ENCODE measurements at places on chromosomes 3 and 15.
A peak's percentile ranks its signal among the peaks of the same experiment; 100 is the strongest.

- DNase-seq, result peak; percentile 21
Observed at GRCh38 chr3:181700168-181701087, 11.3 kb upstream of the SOX2 start.

GRCh38 chr3:168341192-168341815 is 245.6 kb upstream of the GOLIM4 start:
- no peak for DNase-seq

DNA sequence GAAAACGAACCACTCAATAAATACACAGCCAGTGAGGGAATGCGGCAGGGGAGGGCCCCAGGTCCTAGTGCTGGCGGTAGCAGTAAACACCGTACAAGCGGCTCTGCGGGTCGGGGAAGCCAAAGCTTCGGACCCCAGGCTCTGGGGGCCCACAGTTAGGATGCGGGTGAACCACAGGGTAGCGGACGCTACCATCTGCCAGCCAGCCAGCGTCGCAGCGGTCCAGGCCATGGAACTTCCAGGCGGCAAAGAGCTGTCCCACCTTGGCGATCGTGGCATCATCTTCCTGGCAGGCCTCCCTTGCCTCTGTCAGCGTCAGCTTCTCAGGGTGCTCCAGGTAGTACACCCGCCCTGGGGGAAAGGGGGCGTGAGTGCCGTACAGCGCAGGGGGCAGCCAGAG is 17.4 kb downstream of the HAPLN3 start:
- no peak for DNase-seq

DNA sequence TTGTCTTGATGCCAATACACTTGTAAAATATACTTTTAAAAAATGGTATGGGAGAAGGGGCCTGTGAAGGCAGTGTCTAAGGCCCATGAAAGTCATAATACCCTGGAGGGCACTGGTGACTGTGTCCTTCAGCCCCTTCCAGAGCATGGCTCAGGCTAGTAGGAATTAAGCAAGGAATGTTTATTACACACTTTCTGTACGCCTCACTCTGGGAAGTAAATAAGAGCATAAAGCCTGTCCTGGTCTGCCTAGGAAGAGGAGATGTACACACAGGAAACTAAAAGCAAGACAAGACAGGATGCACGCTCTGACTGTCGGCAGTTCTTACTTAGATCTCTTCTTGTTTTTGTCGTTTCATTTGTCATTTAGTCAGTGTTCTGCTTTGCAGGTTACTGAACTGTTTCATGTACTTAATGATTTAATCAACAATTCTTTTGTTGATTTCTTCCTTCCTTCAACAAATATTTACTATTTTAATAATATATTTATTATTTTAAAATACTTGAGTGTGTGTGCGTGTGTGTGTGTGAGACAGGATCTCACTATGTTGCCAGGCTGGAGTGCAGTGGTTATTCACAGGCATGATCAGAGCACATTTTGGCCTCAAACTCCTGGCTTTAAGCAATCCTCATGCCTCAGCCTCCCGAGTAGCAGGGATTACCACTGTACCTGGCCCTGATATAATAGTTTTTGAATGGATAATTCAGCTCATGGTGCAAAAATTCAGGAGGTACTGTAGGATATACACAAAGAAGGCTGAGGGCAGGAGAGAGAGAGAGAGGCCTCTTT is 9.0 kb upstream of the SMAD6 start:
- peak; percentile 21 for DNase-seq

- no peak for DNase-seq
Observed at GRCh38 chr3:132432639-132433038, 15.3 kb downstream of the DNAJC13 start.

DNA sequence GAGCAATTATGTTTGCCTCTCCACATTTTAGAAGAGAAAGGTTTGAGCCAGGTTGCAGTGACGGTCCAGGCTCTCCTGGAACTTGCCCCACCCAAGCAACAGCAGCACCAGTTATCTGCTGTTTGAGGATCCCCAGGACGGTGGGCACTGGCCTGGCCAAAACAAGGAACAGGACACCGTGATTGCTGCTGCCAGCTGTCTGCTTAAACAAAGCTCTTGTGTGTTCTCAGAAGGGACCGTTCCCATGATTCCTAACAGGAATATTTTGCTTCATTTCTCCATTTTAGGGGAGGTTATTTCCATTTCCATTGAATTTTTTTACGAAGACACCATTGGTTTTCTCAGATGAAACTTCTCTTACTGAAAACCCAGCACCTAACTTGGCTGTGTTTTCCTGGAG is 66.4 kb upstream of the RPL35A start:
- DNase-seq, result no peak

DNA sequence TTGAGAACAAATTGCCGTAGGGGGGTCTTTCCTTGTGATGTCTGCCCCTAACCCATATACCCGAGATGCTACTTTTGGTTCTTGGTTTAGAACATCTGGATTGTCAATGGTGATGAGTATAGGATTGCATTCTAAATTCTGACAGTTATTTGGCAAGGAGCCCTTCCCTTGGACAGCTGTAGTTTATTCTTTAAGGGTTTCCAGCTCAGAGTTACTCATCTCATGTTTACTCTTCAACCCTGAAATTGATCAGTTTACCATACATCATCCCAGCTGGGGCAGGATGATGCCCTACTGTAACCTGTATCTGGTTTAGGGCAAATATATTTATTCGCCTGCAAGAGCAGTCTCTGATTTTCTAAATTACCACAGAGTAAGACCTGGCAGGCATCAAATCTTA is 85.7 kb upstream of the XCR1 start:
- DNase-seq, result no peak

DNA sequence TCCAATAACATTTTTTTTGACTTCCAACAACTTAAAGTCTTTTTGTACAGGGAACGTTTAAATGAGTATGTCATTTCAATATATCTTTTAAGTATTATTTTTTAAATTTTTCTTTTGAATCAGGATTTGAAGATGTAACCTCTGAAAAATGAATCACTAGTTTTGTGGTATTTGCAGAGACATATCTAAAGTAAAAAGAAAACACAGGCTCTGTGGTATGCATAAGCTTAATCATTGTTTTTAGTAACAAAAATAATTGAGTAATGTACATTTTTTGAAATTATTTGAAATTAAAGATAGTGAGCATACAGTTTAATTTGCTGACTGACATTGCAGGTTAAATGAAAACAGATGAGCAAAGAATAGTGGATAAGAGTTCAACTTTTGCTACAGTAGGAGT is 531.3 kb downstream of the ROBO1 start:
- DNase-seq, result no peak

GRCh38 chr3:17670749-17671148 is 71.7 kb downstream of the TBC1D5 start:
- DNase-seq, result no peak

DNA sequence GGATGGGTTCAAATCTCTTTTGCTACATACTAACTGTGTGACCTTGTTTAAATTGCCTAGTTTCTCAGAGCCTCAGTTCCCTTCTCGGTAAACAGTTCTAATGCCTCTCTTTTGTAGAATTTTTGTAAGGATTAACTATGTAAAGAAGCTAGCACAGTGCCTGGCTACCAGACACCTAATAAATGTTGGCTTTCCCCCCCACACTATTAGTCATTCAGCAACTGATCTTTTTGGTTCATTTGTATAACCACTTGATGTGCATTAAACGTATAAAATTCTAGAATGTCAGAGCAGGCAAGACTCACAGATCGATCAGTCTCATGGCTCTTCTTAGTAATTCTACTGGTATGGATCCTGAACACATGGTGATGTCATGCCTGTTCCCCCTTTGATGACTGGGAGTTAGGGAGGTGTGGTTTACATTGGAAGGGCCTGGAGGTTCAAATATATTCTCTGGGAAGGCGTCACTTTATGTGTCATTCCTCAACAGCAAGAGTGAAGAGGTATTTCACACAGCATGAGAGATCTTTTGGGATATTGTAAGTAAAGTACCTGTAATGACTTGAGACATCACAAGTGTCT is 6.5 kb downstream of the TAGLN3 start:
- DNase-seq, result no peak

DNA sequence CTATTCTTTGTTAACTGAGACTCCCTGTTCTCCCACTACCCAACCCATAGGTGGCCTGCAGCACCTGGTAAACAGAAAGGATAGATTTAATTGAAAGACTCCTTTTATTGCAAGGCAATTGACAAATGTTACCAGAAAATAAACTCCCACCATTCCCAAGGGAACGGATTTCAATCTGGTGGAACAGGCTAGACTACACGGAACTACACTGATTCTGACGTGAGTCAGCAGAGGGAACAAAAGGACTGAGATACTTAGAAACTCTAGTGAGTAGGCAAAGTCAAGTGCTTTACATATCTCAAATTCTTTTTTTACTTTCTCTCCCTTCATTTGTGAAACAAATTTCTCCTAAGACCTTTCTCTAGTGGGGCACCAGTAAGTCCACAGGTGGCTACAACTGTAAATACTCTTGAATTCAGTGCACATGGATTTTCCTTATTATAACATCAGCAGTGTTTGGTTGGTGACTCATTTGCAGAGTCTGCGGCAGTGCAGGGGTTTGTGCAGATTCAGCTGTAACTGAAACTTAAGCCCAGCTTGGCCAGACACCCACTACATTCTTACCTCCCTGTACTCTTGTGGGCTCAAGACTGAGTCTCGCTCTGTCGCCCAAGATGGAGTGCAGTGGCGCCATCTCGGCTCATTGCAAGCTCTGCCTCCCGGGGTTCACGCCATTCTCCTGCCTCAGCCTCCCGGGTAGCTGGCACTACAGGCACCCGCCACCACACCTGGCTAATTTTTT is 34.3 kb upstream of the PLSCR2 start:
- no peak for DNase-seq

DNA sequence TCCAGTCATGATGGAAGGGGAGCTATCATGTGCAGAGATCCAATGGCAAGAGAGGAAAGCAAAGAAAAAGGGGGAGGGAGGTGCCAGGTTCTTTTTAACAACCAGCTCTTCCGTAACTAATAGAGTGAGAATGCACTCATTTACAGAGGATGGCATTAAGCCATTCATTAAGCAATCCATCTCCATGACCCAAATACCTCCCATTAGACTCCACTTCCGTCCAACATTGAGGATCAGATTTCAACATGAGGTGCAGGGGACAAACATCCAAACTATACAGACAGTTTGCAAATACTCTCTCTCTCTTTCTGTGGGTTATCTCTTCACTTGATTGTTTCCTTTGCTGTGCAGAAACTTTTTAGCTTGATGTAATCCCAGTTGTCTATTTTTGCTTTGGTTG is 21.2 kb downstream of the ZDHHC23 start:
- DNase-seq, result no peak

DNA sequence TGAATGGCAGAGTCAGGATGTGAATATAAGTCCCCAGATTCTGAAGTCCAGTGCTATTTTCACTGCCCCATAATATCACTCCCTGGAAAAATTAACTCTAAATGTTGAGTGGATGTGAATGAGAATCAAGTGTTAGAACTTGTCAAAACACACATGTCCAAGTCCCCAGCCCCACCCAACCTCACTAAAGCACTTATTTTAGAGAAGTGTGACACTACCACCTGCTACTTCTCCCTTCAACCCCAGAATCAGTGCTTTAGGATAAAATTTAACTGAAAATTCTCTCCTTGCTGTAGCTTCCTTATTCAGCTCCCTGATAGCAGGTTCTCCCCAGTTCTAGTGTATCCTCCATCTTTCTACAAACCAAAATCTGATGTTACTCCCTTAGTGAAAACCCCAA is 35.8 kb downstream of the HERC1 start:
- DNase-seq, result no peak

DNA sequence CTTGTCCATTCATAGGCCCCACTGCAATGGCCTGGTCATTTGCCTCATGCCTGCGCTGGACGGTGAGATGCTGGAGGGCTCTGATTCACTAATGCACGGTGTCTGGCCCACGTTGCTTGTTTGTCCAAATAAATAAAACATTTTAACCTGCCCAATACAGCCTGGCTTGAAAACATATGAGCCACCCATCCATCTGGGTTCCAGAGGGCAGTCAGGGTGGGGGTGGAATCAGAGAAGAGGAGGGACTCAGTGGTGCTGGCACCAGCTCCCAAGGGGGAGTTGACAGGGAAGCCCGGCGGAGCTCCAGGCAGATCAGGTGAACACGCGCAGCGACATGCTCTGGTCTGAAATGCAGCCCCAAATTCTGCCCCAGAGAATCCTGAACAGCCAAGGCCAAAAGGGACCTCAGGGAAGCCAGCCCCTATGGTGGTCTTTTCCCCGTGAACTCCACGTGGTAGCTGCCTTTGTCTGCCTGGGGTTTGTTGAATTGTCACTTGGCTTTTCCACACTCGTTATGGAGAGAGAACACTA is 265.2 kb downstream of the UACA start:
- no peak for DNase-seq

- DNase-seq, result no peak
Observed at GRCh38 chr15:40477642-40478327, 7.0 kb downstream of the CHST14 start.

- DNase-seq, result no peak
Observed at GRCh38 chr3:133424937-133425869, 25.3 kb downstream of the BFSP2 start.

DNA sequence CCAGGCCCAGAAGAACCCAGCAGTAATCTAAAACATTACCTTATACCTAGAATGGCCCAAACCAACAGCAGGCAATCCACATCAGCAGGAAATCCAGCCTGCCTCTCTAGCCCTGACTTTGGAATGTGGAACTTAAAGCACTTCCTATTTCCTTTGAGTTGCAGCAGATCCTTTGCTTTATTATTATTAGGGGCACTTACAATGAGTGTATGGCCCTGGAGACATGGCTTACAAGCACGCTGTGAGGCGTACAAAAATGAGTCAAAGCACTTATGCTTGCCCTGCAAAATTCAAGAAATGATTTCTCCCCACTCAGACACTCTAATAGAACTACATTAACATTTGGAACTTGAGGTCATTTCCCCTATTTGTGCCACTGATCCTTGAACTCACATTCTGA is 9.5 kb upstream of the KNSTRN start:
- no peak for DNase-seq

Data from CD4-positive, alpha-beta T cell treated with Interleukin-1 beta for 1 hour (primary cell).